ENCODE measurements at places on chromosomes 7 and 10. TPM values are rescaled to one million over a fixed set of nuclear protein-coding genes. Genes with fewer than 3 reads are reported as not detected.

DNA sequence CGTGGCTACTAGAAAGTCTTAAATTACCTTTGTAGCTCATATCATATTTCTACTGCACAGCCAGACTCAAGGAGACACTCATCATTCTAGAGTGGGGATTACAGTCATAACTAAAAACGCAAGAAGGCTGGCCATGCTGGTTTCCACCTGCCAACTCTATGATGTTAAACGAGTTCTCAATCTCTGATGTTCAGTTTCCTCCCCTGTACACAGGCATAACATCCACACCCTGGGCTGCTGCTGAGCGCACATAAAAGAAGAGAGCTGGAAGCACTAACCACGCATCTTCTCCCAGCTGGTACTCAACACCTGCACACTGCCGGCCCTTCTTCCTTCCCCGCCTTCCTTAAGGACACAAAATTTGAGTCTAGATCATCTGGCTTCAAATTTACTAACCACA lies 60.5 kb downstream of the SORBS1 start:
- no peak for DNase-seq

Gene FAM25A
- polyA plus RNA-seq: not detected

DNA sequence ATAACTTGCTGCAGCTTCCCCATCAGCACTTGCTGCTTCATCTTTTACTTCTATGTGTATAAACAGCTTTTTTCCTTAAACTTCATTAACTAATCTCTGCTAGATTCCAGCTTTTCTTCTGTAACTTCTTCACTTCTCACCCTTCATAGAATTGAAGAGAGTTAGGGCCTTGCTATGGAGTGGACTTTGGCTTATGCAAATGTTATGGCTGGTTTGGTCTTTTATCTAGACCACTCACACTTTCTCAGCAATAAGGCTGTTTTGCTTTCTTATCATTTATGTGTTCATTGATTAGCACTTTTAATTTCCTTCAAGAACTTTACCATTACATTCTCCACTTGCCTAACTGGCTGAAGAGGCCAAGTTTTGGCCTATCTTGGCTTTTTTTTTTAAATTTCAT lies 64.2 kb upstream of the HELLS start:
- DNase-seq: no peak

- DNase-seq: no peak
Observed at GRCh38 chr10:3853547-3854303, 68.7 kb upstream of the KLF6 start.

GRCh38 chr7:66769833-66770512 lies 29.4 kb downstream of the RABGEF1 start:
- no peak for DNase-seq

All from CD8-positive, alpha-beta memory T cell (primary cell).